Mesothelial cell of epicardium (in vitro differentiated cells): ENCODE measurements at places on chromosomes 6 and 20. TPM values are rescaled to one million over a fixed set of nuclear protein-coding genes. Genes with fewer than 3 reads are reported as not detected.

Gene MYL9
- total RNA-seq, result 235 to 248 TPM (median 238 TPM) in 3 replicates

DNA sequence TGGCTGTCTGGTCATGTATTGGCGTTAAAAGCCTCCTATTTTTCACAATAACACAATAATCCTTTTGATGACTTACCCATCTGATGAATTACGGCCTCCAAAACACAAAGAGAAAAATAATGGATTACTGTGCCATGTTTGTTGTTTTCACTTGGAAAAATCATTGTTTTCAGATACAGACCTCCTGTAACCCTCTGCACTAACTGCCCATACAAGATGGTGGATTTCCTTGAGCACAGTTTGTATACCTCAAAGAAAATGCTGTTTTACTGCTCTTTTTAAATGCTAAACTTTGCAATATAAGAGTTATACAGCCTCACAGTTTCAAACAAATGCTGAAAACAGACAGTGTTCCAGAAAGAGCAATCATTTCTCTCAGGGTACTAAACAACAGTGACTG lies 61.0 kb downstream of the SMLR1 start:
- DNase-seq, result no peak
- no peak overlapping the region for H3K27ac ChIP-seq
- H3K27me3 ChIP-seq, result no peaks in the 10 kb centered on the region
- peaks cover 3% of the 10 kb centered on the region for H3K36me3 ChIP-seq
- peaks cover 9% of the 10 kb centered on the region for H3K4me1 ChIP-seq

GRCh38 chr6:95518630-95519227 lies 58.6 kb upstream of the MANEA start:
- no peaks in the 10 kb centered on the region for H3K36me3 ChIP-seq
- no peaks in the 10 kb centered on the region for H3K4me1 ChIP-seq
- H3K27me3 ChIP-seq, result no peaks in the 10 kb centered on the region
- no peak overlapping the region for H3K4me3 ChIP-seq
- DNase-seq, result no peak

Gene MYB
- 1.6 to 2.4 TPM (median 2.0 TPM) in 3 replicates for total RNA-seq

DNA sequence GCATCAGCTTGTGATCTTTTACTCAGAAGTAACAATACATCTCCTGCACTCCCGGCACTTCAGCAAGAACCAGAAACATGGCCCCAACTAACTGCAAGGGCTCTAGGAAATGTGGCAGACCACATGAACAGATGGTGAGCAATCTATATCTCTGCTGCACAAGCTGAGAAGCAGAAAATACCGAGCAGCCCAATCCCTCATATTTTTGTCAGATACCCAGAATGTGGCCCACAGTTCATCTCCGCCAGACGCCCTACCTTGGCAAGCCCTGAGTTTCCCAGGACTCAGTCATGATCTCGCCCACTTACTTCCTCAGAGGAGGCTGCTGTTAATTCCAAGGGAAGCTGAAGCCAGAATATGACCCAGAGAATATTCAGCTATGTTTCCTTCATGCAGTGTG lies 63.1 kb upstream of the PHACTR1 start:
- H3K4me1 ChIP-seq, result peaks cover 15% of the 10 kb centered on the region
- no peak overlapping the region for H3K4me3 ChIP-seq
- H3K27me3 ChIP-seq, result peaks cover 11% of the 10 kb centered on the region
- H3K27ac ChIP-seq, result no peak overlapping the region
- H3K36me3 ChIP-seq, result no peaks in the 10 kb centered on the region
- no peak for DNase-seq
